GM23338 (cell line): ENCODE measurements at places on chromosomes 7 and 10.

DNA sequence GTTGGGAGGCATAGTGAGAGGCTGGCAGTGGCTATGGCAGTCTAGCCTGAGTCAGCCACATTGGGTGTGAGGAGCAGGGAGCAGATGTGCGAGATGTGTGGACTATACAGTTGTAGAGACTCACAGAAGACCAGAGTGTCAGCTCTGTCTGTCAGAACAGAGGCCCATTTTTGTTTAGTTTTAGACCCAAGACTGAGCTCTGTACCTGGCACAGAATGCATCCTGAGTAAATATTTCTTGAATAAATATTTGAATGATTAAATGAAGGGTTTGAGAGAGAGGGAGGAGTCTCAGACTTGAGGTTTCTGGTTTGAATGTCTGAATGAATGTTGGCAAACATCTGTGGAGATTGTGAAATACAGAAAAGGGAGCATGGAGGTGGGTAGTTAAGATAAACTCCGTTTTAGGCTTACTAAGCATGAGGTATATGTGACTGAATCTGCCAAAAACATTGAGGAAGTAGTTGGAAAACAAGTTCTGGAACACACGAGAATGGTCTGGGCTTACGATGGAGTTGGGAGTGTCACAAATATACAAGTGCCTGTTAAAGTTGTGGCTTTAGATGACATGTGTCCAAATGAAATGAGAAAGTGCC lies 3.6 kb downstream of the SEC23IP start:
- H3K36me3 ChIP-seq, result peaks cover 16% of the 10 kb centered on the region
- H3K4me3 ChIP-seq, result no peak overlapping the region
- no peaks in the 10 kb centered on the region for H3K27me3 ChIP-seq
- DNase-seq, result no peak

DNA sequence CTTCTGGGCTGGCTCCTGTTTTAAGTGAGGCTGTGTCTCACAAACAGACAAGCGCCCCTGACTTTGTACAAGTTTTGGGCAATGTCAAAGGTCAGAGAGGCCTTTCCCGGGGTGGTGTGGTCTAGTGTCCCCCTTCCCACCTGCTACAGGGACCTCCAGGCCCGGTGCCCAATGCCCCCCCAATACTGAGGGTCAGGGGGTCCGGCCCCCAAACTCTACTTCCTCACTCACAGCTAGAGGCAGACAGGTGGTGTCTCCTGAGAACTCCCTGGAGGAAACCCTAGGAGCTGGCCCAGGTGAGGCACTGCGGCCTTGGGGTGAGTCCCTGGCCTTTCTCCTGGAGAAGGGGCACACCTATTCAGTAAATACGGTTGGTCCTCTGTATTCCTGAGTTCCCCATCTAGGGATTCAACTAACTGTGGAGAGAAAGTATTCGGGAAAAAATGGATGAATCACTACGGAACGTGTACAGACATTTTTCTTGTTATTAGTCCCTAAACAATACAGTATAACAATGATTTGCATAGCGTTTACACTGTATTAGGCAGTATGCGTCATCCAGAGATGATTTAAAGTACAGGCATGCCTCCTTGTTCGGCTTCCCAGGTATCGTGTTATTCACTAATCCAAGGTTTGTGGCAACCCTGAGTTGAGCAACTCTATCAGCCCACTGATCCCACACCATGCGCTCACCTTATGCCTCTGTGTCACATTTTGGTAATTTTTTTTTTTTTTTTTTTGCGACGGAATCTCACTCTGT lies 308.1 kb downstream of the WDR37 start:
- H3K4me1 ChIP-seq, result peaks cover 16% of the 10 kb centered on the region
- no peaks in the 10 kb centered on the region for H3K27me3 ChIP-seq
- H3K27ac ChIP-seq, result no peak overlapping the region
- no peaks in the 10 kb centered on the region for H3K36me3 ChIP-seq

DNA sequence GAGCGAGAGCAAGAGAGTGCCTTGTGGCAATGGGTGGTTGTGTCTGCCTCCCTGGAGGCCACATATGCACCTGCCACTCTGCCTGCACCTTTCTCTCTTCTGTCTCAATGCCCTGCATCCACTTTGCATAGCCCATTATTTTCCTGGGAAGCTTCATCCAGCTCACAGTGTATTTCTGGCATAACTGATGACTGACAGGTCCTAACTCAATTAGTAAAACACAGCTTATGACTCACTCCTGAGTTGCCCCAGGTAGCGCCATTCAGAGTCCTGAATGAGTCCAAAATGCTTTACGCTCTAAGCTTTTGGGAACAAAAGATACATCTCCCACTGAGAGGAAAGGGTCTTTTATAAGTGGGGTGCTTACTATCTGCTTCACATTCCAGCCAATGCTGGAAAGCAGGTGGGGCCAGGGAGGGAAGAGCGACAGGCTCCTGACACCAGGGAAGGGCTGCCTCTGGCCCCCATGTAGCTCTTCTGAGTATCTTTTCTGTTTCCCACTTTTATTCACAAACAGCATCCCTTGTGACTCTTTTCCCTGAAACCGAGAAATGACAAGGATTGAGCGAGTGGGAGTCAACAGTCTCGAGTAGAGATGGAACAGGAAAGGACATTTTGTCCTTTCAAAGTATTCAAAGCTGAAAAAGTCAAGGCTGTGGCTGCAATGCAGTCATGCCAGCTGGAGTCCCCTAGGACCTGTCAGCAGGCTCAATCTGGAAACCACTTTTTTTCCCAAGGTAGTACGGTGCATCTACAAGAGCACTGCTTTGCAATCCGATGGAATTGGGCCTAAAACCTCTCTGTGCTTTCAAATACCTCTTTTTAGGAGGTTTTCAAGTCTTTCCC lies 479.3 kb upstream of the PODXL start:
- DNase-seq, result peak; percentile 24
- H3K27ac ChIP-seq, result no peak overlapping the region
- H3K4me1 ChIP-seq, result no peaks in the 10 kb centered on the region; the same call in 1 of the 2 replicates
- no peaks in the 10 kb centered on the region for H3K27me3 ChIP-seq
- no peaks in the 10 kb centered on the region for H3K36me3 ChIP-seq
- H3K4me3 ChIP-seq, result no peak overlapping the region

- no peak overlapping the region for H3K4me3 ChIP-seq
- H3K27me3 ChIP-seq, result no peaks in the 10 kb centered on the region
- H3K36me3 ChIP-seq, result no peaks in the 10 kb centered on the region
- no peaks in the 10 kb centered on the region for H3K4me1 ChIP-seq
- no peak for DNase-seq
These were observed 1094.0 kb downstream of the KCNMA1 start for GRCh38 chr10:76543655-76544054.

GRCh38 chr10:109427411-109427810 lies 495.9 kb downstream of the XPNPEP1 start:
- H3K4me3 ChIP-seq, result no peak overlapping the region
- no peaks in the 10 kb centered on the region for H3K4me1 ChIP-seq
- DNase-seq, result no peak
- no peak overlapping the region for H3K27ac ChIP-seq
- no peaks in the 10 kb centered on the region for H3K27me3 ChIP-seq
- no peaks in the 10 kb centered on the region for H3K36me3 ChIP-seq

- peaks cover 12% of the 10 kb centered on the region for H3K27me3 ChIP-seq
- no peak for DNase-seq
- H3K36me3 ChIP-seq, result no peaks in the 10 kb centered on the region
- no peak overlapping the region for H3K27ac ChIP-seq
- H3K4me3 ChIP-seq, result peak overlapping the region; percentile 20; the same call in 1 of the 2 replicates
These were observed 2.5 kb downstream of the SLK start for GRCh38 chr10:103969436-103969835.

DNA sequence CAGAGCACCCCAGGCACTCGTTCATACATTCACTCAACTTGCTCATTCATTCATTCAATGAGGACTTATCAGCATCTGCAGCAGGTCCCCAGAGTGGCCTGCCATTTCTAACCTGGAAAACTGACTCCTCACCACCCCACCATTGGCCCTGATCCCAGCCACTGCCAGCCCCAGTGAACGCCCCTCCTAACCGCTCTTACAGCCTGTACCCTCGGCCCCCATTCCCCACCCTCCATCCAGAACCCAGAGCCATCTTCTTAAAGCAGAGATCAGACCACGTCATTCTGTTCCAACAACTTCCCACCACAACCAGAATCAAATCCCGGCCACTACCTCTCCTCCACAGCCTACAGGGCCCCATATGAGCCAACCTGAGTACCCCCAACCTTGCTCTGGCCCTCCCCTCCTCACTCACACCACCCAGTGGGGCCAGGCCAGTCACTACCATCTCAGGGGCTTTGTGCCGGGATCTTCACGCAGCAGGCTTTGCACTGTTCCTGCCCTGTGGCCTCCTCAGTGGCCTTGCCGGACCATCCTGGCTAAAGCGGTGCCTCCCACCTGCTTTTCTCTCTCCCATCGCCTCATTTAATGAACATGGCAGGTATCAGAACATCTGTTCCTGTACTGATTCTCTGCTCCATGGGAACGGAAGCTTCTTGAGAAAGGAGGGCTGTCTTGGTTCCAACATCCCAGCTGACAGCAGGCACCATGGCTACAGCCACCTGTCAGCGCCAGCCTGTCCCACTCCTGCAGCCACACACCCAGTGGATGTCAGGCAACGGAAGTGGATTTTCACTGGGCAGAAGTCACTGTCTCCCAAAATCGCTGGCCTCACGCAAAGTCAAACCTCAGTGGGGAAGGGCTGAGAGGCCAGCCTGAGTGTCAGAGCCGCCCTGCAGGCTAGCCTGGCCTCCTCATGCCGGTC lies 45.4 kb downstream of the FAM53B start:
- H3K27me3 ChIP-seq, result no peaks in the 10 kb centered on the region
- no peak for DNase-seq
- no peaks in the 10 kb centered on the region for H3K4me1 ChIP-seq
- H3K36me3 ChIP-seq, result no peaks in the 10 kb centered on the region
- no peak overlapping the region for H3K4me3 ChIP-seq

- H3K27me3 ChIP-seq, result no peaks in the 10 kb centered on the region
- no peaks in the 10 kb centered on the region for H3K36me3 ChIP-seq
- no peak overlapping the region for H3K27ac ChIP-seq
- DNase-seq, result no peak
- no peak overlapping the region for H3K4me3 ChIP-seq
These were observed 274.2 kb upstream of the HABP2 start for GRCh38 chr10:113278664-113279063.

DNA sequence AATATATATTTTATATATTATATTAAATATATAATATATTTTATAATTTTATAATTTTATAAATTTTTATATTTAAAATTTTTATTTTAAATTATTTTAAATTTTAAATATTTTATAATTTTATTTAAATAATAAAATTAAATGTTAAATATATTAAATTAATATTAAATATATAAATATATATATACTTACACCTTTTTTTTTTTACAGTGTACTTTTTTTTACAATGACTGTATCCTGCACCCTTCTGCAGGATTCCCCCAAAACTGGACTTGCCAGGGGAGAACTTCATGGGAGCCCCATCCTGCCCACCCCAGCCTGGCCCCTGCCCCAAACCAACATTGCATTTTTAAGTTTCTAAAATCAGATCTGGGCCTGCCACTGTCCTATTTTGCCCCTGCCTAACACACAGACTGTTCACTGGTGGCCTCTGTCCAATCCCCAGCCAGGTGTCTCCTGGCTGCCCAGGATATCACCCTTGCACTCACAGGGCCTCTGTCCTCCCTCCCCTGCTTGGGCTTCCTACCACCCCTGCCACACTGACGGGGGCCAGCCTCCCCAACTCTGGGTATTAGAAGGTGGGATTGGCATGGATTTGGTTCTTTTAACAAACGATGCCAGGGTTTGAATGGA lies 138.0 kb downstream of the ADCY1 start:
- no peak overlapping the region for H3K4me3 ChIP-seq
- no peaks in the 10 kb centered on the region for H3K4me1 ChIP-seq
- no peak for DNase-seq
- no peaks in the 10 kb centered on the region for H3K36me3 ChIP-seq
- no peak overlapping the region for H3K27ac ChIP-seq
- no peaks in the 10 kb centered on the region for H3K27me3 ChIP-seq

DNA sequence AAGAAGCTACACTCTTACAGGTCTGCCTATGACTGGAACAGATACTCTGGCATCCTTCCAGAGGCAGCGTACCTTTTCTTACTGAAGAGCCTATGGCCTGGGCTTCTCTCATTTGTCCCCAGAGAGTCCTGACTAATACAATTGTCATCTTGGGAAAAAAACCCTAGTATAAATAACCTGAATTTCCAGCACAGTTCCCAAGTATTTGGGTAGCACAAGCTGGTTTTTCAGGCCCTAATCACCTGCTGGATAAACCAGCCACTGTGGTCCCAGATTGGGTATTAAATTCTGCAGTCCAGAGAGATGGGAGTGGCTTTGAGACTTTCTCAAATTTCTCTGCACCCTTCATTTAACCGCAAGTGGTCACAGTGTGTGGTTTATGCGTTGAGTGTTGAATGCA lies 186.8 kb upstream of the NEBL start:
- H3K36me3 ChIP-seq, result no peaks in the 10 kb centered on the region
- no peak overlapping the region for H3K4me3 ChIP-seq
- no peak overlapping the region for H3K27ac ChIP-seq
- H3K4me1 ChIP-seq, result no peaks in the 10 kb centered on the region

DNA sequence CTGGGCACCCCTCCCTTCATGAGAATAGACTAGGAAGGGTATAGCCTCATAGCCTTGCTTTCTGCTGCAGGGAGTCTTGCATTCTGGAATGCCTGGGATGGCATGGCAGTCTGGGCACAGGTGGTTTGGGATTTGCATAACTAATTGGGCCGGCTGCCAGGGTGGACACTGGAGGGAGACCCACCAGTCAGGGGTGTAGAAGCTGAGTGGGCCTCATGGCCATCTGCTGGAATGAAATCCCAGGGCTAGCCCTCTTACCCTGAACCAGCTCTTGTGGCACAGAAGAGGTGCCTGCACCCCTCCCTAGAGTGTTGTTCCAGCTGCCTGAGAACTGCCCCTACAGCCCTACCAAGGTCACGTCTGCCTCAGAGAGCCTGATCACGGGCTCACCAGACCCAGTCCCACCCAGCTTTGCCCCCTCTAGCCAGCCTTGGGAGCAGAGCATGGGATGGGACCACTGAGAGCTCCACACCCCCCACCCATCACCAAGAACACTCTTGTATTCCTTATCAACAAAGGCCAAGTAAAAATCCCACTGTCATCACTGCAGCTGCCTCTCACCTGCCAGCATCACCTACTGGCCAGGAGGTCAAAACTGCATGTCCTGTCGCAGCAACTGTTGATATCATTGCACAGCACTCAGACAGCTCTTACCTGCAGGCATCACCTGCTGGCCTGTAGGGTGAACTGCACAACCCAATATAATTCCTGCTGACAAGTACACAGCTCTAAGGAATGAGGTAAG lies 148.9 kb downstream of the ZEB1 start:
- no peaks in the 10 kb centered on the region for H3K36me3 ChIP-seq
- H3K27me3 ChIP-seq, result no peaks in the 10 kb centered on the region
- no peak overlapping the region for H3K4me3 ChIP-seq
- no peaks in the 10 kb centered on the region for H3K4me1 ChIP-seq

GRCh38 chr10:42926843-42927242 lies 144.2 kb downstream of the BMS1 start:
- H3K27me3 ChIP-seq, result 0 out of 2 replicates have a peak, but pooled peaks cover 2% of the 10 kb centered on the region
- no peaks in the 10 kb centered on the region for H3K36me3 ChIP-seq
- peaks cover 19% of the 10 kb centered on the region for H3K4me1 ChIP-seq
- DNase-seq, result peak; percentile 87
- no peak overlapping the region for H3K4me3 ChIP-seq
- H3K27ac ChIP-seq, result no peak overlapping the region

DNA sequence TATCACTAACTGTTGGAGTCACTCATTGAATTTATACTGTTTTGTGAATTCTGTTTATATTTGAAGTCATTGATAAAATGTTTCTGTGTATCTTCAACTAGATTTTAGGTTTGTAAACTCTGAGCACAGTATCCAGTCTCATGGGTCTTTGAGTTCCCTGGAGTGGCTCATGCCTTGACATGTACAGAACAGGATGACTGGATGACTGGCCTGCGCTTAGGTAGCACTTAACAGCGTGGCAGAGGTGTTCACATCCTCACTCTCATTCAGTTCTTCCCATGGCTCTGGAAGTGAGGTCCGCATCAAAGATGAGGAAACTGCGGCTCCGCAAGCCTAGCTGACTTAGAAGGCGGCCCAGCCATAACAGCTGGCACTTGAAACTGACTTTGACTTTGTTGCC lies 576.9 kb downstream of the SUGCT start:
- peaks cover 13% of the 10 kb centered on the region for H3K4me1 ChIP-seq
- H3K4me3 ChIP-seq, result no peak overlapping the region
- H3K27me3 ChIP-seq, result no peaks in the 10 kb centered on the region
- DNase-seq, result no peak
